ENCODE measurements at places on chromosomes 5 and 9.

DNA sequence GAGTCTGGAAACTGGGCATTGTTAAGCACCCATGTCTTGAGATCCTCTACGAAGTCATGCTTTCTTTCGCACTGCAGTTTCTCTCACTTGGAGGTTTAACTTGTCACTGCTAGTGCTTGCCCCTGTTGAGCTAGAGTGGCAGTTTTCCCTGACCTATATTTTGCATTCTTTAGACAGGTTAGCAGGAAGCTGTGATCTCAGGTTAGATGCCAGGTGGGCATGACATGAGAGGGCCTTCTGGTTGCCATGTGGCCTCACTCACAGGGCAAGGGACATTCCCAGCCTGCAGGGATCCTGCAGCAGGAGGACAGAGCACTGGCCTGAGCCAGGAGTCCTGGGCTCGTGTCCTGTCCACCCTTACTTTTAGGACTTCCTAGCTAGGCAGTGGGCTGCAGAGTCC is 28.6 kb downstream of the SLC36A1 start:
- no peak for DNase-seq

GRCh38 chr9:127049581-127049980 is 72.9 kb downstream of the ANGPTL2 start:
- DNase-seq: no peak

DNA sequence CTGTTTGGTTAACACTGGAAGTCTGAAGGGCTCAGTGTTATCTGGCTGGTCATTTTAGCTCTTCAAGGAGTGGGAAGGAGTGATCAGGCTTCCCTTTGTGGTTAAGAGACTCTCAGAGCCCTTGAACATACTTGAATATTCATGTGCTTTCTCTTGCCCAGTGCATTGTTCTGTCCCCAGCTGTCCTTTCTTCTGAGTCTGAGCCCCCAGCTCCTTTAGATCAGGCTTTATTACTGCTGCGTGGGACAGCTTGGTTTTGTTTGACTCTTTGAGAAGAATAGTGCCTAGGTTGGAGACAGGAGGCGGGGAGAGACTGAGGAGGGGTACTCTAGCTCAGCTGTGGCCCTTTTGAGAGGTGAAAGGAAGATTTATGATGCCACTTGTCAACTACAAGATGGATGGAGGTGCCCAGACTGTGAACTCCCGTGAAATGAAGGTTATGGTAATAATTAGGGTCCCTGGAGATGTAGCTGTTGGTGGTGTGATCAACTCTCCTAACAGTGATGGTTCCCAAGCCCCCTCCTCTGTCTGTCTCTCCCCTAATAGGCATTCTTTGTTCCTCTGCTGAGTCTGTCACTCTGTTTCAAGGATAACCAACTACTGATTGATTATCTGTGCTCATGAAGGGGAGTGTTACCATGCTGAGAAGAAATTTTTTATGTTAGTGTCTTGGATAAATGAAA is 83.1 kb upstream of the GLRA1 start:
- no peak for DNase-seq

GRCh38 chr9:136255166-136255538 is 9.5 kb upstream of the QSOX2 start:
- DNase-seq: no peak

DNA sequence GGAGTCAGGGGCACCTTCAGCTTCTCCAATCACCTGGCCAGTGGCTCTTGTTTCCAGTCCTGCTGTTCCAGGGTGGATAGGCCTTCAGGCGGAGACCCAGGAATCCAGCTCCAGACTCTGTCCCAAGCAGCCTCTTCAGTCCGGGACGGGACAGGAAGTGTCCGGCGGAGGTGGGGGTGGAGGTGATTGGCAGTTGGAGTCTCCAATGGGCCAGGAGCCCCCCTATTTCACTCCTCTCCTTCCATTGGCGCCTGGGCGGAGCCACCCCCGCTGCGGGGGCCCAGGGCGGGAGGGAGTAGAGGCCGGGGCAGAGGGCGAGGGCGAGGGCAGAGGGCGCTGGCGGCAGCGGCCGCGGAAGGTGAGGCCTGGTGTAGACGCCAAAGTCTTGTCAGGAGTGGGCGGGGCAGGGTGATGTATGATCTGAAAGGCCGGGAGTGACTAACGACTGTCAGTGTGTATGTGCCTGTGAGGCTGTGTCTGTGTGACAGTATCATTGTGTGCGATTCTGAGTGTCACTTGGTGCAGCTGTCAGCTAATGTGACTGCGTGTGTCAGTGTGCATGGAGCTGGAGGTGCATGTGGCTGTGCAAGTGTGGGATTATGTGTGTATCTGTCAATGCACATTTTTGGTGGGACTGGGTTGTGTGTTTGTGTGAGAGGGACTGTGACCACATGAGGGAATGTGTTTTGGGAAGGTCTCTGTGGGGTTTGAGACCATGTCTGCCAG is at the start of gene IL11RA:
Gene IL11RA, plus strand, starts transcription at position 310 of the 726 bp plus-strand sequence. CDS start 3,033 bp downstream, outside the sequence.
- peak; percentile 94 for DNase-seq
